D341Med (cell line): ENCODE measurements at places on chromosomes 7 and 10.

DNA sequence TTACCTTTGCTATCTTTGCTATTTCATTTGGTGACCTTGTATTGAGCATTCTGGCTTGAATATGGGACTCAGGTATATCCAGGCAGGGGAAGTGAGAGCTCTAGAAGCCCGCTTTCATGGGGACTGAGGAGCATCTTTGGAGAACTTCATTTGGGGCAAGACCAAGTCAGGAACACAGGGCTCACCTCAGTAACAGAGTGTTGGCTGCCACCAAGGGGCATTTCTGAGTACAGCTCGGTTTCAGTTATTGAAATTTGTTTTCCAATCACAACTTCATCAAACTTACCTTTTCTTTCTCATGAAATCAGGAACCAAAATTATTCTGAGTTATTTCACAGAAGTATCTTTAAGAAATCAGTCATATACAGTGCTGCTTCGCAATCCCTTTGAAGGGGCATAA is 337.2 kb downstream of the C7orf25 start:
- no peak for DNase-seq

GRCh38 chr10:120948889-120949608 is 97.9 kb downstream of the WDR11 start:
- DNase-seq = no peak

- DNase-seq = no peak
Observed at GRCh38 chr10:13745271-13745670, 158.5 kb downstream of the PRPF18 start.

DNA sequence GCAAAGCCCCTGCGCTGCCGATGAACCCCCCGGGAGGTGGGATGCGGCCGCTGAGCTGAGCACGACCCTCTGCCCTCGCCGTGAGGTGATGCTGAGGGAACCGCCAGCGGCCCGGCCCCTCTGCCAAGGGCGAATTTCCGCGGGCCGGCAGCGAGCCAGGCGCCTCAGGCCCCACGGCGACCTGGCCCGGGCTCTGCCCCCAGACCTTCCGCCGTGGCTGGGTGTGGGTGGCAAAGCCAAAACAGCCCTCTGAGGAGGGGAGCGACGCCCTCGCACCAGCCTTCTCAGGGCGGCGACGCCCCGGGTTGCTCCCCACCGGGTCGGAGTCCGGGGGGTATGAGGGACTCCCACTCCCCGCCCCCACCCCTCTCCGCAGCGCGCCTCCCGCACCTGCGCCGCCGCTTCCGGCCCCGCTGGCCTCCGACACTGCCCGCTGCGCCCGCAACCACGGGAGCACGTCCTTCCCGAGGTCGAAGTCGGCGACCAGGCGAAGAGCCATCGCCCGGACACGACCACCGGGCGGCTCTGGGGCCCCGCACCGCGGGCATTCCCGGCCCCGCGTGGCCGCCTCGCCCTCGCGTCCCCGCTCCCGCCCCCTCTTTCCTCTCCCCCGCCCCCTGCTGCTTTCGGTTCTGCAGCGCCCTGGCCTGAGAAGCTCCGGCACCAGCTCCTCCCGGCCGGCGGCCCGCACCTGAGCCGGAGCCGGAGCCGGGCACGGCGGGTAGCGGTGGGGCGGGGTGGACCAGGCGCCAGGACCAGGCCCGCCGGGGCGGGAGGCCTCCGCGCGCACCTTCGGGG is at the start of gene GSAP:
Gene GSAP, minus strand, starts transcription at position 527 of the 798 bp plus-strand sequence. Its CDS starts 28 bp downstream, at position 499.
- peak; percentile 58 for DNase-seq

- DNase-seq = no peak
Observed at GRCh38 chr7:116071629-116072028, 41.1 kb upstream of the TFEC start.

DNA sequence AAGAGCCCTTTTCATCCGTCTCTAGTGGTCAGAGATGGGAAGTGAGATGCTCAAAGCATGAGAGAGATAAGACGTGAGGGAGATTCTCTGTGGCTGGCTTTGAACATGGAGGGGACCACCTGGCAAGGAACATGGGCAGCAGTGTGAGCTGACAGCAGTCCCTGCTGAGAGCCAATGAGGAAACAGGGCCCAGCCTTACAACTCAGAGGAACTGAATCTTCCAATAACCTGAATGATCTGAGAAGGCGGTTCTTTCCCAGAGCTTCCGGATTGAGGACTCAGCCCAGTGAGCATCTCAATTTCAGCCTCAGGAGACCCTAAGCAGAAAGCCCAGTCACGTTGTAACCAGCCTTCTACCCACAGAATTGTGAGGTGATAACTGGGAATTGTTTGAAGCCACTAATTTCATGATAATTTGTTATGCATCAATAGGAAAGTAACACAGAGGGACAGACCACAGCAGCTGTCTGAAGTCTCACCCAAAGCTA is 33.9 kb upstream of the IKZF1 start:
- no peak for DNase-seq

DNA sequence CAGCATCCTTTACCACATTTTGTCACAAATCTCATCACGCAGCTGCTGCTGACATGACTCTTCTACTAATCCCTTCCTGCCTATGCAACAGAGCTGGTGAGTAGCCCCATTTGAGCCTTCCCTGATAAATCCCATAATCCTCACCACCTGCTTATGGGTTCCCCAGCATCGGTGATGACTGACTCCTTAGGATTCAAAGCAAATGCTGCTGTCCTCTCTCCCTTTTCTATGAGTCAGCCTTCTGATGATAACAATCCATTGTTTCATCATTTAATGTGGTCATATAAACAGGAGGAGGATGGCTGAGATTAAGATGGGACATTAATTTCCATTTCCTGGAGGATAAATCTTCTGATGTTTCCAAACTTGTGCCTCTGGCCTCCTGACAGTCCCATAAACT is 73.4 kb downstream of the SORCS1 start:
- DNase-seq = peak; percentile 5

DNA sequence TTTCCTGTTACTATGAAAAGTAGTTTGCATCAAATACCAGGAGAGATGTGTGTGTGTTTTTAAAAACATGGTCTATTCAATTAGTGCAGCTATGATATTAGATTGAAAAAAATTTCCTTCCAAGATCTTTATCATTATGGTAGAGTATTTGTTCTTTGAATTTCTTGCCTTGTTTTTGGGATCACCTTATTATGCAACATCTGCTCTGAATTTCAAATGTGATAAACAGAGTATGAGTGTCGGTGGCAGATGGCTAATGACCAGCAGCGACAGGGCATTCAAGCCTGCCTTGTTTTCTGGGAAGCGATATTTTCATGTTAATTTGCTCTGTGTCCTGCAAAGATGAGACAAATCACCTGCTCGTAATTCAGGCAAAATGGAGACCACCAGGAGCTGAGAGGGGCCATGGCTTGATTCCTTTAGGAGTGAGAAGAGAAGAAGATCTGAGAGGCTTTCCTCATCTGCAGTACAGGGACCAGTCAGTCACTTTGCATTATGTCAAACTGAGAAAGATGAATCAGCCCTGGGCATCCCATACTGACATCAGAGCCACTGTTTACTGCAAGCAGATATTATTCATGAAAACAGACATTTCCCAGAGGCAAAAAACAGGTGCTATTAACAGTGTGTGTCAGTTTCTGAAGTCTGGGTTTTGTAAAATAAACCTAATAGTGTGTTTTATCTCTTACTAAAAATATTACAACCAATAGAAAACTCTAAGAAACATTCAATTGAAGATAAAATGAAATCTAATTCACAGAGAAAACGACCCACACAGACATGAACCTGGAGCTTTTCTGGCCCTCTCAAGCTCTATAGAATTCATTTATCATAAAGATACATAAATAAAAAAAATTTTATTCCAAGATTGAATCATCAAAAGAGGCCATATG is 67.6 kb downstream of the CDK6 start:
- no peak for DNase-seq

GRCh38 chr7:75534727-75535307 is 42.7 kb downstream of the SPDYE5 start:
- no peak for DNase-seq

DNA sequence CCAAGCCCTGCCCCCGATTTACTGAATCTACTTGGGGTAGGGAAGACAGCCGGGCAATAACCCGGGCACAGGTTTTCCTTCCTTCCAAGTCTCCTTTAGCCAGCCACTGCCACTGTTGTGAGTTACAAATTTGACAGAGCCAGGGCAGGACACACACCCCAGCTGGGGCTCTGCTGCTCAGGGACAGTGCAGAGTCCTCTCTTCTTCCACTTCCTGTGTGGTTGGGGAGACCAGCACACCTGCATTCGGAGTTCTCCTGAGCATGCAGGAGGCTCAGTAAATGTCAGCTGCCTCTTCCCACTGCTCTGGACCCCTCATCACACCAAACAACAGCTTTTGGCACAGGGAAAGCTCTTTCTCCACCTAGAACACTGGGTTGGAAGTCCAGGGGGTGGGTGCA is 21.3 kb downstream of the CHST15 start:
- no peak for DNase-seq

DNA sequence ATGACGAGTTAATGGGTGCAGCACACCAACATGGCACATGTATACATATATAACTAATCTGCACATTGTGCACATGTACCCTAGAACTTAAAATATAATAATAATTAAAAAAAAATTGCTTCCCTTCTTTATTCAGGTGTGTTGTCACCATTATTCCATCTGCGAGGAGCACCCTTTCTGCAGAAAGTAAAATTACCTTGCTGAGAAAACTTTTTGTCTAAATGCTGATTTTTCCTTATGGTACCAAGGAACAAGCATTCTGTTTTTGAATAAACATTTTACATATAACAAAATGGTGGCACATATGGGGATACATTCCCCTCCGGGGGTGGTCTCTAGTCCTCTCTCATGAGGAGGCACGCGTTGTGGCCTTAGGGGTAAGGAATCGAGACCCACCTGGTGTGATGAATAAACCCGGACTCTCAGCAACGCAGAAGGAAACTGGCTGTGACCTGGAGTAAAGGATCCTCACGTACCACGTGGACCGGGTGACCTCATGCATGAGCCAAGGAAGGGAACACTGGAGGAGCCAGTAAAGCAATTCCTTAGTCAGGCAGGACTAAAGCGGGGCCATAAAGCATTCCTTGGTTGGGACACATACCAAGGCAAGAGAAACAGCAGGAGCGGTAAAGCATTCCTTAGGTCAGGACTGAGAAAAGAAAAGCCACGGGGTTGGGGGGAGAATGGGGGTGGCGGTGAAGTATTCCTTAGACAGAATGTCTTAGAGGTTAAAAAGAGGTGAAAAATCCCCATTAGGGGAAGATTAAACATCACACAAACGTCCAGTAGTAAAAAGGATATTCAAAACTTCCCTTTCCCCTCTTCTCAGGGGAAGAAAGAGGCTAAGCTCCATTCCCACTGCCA is 20.8 kb upstream of the OPTN start:
- DNase-seq = no peak

DNA sequence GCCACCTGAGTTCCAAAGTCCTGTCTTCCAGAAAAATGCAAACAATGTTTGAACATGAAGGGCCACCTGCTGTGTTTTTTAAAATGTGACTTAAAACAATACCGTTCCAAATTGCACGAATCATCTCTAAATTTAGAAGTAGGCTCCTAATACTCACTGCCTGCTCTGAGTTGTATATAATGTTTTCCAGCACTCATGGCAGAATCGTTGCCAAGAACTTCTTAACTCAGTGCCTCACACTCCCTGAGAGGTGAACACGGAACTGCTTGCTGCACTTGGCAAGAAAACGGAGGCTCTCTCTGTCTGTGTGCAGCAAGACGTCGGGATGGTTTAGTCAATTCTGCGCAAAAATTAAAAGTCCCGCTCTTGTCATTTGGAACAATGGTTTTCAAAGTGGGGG is 757.3 kb upstream of the AUTS2 start:
- no peak for DNase-seq

DNA sequence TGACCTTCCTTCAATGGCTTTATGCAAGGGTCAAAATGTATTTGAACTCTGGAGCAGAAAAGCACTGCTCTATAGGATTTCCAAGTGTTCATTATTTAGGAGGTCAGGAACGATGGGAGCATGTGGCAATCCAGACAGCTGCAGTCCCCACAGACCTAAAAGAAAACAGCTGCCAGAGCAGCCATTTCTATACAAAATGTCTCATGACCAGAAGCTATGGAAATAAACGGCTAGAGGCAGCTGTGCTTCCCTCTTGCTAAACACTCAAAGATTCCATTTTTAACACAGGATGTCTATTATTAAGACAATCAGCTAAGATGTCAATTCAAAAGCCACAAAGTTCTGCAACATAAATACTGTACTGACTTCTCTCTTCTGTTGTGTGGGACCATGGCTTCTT is 879.1 kb upstream of the C7orf33 start:
- DNase-seq = no peak

- DNase-seq = no peak
Observed at GRCh38 chr10:13792006-13792405, 205.2 kb downstream of the PRPF18 start.

DNA sequence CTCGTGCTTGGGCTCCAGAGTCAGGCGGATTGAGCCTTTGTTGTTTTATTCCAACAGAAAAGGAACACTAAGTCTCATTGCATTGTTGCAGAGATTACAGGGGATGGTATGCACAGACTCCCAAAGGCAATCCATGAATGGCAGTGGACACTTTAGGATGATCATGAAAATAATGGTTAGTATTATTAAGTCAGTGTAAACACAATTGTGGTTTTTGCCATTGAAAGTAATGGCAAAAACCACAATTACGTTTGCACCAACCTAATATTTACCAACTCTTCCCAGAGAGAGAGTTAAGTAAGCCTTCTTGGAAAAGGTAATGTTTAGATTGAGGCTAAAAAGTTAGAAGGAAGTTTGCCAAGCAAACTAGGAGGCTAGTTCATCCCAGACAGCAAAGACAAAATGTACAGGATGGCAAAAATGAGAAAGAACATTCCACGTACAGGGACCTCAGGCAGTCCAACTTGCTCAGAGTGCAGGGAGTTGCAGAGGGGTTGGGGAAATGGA is 72.9 kb upstream of the AMPH start:
- DNase-seq = no peak

DNA sequence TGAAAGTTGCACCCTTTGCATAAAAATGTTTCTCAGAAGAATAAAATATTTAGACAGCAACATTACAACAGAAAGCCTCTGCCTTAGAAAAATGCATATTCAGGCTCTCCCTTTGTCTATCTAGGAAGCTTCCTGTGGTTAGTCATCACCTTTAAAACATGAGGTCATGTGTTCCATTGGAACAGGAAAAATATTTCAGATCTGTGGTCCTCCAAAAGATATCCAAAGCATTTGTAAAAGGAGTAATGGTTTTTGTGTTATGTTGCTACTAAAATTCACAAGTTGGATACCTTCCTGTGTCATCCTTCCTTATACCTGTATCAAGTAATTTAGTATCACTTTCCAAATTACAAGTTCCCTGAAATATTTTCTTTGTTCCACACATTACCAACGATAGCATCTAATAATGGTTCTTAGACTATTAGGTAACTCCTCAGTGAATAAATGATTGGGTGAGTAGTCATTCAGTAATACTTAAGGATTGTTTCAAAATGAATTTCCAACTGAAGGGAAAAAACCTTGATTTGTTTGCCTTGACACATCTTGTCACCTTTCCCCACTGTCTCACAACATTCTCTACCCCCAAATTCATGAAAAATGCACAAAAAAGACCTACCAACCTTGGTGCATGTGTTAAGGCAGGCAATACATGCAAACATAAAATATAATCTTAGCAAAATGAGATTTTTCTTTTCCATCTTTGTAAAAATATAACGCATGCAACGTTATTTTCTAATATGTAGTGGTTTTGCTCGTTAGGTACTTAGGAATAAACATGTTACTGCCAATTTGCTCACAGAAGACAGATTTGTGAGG is 19.7 kb upstream of the RHOBTB1 start:
- DNase-seq = no peak

- DNase-seq = no peak
Observed at GRCh38 chr10:88428442-88428841, 154.7 kb downstream of the RNLS start.
